ENCODE measurements at places on chromosomes 6 and 20.

DNA sequence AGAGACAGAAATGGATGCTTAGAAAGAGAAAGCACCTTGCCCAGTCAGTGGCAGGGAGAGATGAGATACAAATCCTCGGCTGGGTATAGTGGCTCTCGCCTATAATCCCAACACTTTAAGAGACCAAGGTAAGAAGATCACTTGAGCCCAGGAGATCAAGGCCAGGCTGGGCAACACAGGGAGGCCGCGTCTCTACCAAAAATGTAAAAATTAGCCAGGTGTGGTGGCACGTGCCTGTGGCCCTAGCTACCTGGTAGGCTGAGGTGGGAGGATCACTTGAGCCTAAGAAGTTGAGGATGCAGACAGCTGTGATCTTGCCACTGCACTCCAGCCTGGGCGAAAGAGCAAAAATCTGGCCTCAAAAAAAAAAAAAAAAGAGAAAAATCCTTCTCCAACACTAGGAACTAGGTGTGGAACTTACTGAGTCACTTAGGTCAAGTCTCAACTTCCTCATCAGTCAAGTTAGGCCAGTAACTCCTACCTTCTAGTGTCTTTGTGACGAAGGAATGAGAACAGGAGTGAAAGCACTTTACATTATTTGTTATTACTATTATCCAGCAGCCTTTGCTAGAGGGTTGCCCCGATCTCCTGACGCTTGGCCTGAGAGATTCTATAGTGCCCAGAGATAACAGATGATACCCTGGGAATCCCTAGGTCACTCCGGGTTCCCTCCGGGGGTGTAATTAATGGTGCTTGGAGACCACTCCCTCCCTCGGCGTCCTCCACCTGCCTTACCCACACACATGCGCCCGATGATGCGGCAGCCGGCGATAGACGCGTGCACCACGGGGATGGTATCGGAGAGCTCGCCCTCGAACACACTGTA, 918 bp downstream of the EIF6 start:
- DNase-seq = no peak

GRCh38 chr6:52221302-52221701, 23.0 kb downstream of the IL17F start:
- no peak for DNase-seq

GRCh38 chr6:3813150-3813780, 35.9 kb upstream of the FAM50B start:
- DNase-seq = no peak

DNA sequence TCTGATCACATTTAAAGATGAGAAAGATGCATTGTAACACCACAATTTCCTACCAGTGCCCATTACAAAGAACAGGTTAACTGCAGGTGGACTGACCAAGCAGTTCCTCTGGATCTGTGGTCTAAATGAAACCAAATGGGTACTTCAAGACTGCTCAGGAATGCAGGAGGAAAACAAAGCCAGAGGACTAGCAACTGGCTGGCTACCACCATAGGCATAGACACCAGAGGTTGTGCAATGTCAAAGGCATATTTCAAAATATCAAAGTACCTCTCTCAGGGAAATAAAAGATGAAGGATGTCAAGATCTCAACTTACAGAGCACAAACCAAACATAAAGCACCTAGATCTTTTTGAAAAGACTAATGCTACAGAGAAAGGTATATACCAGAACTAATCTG, 65.5 kb downstream of the GMDS start:
- DNase-seq = no peak

DNA sequence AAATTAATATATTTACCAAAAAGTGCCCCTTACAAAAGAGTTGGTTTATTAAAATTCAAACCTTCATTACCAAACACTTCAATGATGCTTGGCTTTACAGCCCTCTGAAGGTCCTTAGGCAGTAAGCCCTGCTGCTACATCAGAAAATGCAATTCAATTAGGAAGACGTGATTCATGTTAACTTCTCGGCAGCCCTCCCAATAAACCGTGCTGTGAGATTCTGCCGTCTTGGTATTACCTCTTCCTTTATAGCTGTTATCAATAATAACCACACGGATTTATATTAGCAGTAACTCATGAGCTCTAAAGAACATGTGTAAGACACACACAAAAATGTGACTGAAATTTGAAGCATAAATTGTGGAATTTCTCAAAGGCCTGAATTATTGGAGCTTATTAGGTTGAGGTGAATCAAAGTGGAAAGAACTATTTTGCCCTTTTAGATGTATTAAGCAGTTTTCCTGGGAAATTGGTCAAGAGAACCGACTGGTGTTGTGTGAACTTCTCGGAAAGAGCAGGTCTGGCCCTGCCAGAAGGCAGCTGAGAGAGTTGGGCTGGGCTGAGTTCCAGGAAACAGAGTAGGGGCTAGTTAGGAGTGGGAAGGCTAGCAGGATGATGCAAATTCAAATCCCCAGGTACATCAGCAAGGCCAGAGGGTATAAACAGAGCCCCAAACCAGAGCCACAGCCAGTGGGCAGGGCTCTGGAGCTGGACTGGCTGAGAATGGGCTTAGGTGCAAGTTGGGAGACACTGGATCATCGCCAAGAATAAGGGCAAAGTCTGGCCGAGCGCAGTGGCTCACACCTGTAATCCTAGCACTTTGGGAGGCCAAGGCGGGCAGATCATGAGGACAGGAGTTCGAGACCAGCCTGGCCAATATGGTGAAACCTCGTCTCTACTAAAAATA, 33.1 kb downstream of the FGD2 start:
- no peak for DNase-seq

- DNase-seq = no peak
These were observed 161.4 kb downstream of the TBC1D7 start for GRCh38 chr6:13166916-13167315.

DNA sequence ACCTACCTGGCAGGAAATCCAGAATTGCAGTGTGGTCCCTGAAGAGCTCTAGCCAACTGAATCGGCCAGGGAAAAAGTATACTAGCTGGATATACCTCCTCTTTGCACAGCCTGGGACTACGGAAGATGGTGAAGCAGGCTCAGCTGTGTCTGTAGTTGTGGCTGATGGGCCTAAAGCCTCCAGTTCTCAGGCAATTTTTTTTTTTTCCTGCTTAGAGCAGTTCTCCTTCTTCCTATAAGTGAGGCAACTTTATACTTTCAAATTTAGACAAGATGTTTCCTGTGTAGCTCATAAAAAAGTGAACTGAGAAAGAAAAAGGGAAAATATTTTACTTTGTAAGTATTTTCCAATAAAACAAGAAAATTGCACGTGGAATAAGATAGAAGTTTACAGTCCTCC, 172.9 kb downstream of the CARMIL1 start:
- DNase-seq = no peak

DNA sequence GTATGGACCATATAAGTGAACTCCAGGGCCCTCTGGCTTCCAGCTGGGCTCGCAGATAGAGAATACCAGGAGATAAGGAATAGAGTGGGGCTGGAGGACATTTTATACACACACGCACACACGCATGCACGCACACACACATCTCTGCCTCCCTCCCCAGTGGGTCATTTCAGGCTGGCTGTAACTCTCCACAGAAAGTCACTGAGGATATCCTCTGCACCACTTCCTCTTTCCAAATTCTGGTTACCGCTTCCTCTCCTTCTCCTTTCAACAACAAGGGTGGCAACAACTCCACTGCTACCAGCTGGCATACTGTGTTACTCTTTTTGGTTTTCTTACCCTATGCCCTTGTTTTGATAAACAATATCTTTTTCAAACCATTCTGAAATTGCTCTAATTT, 280.2 kb downstream of the COL12A1 start:
- no peak for DNase-seq

- no peak for DNase-seq
These were observed 49.4 kb upstream of the DACT2 start for GRCh38 chr6:168368936-168369335.

DNA sequence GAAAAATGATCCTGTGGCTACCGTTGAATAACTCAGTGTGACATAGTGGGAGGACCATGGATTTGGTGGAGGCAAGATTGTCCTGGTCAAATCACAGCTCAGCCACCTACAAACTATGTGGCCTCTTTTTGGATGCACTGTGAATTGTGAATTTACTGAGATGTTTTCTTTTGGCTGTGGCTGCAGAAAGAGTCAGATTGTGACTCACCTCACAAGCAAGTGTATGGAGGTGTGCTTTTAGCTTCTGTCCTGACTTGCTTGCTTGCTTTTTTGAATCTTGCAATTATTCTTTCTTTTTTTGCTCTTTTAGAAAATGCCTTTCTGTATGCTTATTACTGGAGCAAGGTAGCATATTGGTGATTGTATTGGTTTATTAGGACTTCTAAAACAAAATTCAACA, 122.9 kb upstream of the FOXO3 start:
- DNase-seq = no peak
